Activated T-cell treated with anti-CD3 and anti-CD28 coated beads, Interleukin-2, amount 50 U/mL, for 24 hours (primary cell): ENCODE measurements at places on chromosomes 13 and 19.

DNA sequence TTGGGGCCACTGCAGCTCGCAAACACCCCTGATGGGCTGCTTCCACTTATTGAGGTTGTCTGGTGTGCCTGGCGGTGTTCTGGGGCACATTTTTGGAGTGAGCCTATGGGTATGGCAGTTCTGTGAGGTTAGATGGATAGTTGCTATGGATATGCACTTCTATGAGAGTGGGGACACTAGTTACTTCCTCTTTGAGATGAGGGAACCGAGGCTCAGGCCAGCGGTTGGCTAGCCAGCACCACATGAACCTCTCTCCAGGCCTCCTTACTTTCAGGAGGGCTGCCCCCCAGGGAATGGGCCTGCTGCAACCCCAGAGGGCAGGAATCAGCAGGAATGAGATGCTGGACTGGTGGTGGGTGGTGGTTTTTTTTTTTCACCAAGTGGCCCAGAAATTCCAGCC, 13.5 kb upstream of the PRR19 start:
- no peak for DNase-seq

- DNase-seq = no peak
These were observed 1.2 kb upstream of the KPTN start for GRCh38 chr19:47485210-47485609.

DNA sequence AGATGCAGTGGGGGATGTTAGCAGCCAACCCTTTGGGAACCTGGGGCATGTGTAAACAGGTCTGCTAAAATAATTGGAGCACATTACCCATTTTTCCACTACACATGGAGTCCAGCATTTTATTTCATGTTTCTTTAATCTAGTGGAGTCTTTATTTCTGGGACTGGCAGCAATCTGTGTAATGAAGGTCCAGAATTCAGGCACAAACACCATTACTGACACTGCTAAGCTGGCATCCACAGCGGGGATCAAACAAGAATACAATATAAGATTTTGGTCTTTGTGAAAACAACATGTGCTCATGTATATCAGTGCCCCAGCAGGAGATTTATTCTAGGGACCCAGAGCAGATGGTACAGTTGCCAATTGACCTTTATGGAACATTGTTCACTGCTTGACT, 1587.0 kb upstream of the PRR20A start:
- no peak for DNase-seq

GRCh38 chr13:51619614-51620013, 35.4 kb downstream of the WDFY2 start:
- no peak for DNase-seq

DNA sequence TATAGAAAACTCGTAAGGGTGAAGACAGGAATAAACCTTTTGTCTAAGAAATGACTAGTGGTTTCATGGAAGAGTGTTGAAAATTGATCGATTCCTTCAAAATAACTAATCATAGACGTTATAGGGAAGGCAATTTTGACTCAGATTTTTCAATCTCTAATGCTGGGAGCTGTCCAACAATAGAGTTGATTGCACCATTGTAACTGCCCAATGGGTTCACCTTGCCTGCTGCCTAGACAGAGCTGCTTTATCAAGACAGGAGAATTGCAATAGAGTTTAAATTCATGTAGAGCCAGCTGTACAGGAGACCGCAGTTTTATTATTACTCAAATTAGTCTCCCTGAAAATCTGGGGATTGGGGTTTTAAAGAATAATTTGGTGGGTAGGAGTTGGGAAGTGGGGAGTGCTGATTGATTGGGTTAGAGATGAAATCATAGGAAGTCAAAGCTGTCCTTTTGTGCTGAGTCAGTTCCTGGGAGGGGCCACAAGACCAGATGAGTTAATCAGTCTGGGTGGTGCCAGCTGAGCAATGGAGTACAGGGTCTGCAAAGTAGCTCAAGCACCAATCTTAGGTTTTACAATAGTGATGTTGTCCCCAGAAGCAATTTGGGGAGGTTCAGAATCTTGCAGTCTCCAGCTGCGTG, 16.8 kb upstream of the ADGRE2 start:
- DNase-seq = no peak

DNA sequence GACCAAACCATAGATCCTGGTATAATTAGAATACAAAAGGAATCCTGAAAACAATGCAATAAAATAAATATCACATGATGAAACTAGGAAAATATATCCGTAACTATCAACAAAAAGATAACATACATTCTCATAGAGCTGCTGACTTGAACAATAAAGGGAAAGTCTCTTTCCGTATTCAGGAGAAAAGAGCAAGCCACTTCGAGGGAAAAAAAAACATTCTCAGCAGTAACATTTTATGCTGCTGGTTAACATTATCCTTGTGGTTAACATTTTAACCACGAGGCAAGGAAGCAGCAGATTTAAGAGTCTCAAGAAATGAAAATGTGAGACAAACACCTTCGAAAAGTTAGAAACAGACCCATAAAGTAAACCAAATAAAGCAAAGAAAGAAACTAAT, 25.8 kb downstream of the NALCN start:
- DNase-seq = no peak

DNA sequence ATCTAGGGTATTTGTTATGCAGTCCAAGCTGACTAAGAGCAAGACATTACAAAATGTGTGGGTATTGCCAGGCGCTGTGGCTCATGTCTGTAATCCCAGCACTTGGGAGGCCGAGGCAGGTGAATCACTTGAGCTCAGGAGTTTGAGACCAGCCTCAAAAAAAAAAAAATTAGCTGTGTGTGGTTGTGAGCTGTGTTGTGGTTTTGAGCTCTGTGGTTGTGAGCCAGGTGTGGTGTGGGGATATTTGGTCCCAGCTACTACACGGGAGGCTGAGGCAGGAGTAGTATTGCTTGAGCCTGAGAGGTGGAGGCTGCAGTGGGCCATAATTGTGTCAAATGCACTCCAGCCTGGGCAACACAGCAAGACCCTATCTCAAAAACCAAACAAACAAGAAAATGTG, 5.6 kb upstream of the KEAP1 start:
- no peak for DNase-seq
